ENCODE measurements at places on chromosomes 12 and 14.

GRCh38 chr12:58608711-58609110 lies 311.6 kb downstream of the LRIG3 start:
- no peak for DNase-seq

- DNase-seq: no peak
Observed at GRCh38 chr14:77306851-77307496, 13.7 kb downstream of the POMT2 start.

DNA sequence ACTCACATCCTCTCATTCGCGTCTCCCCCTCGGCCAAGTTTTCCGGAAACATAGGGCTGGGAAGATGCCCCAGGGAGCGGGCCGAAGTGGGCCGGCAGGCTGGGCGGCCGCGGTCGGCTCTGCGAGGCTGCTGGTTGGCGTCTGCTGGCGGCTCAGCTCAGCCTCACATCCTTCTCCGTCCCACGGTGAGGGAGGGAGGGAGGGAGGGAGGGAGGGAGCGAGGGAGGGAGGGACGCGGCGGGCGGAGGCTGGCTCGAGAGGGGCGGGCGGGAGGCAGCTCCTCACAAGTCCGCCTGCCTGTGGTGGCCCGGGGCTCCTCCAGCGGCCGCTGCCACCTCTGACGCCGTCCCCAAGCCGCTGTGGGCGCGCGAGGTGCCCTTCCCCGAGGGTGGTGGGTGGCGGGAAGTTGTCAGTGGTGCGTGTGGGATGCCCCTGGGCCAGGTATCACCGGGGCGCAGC lies 93.8 kb downstream of the RFLNA start:
- no peak for DNase-seq

GRCh38 chr12:93563807-93564538 lies 8.5 kb upstream of the SOCS2 start:
- no peak for DNase-seq
